ENCODE measurements at places on chromosomes 5 and 9. TPM values are rescaled to one million over a fixed set of nuclear protein-coding genes. Genes with fewer than 3 reads are reported as not detected.

GRCh38 chr5:100423330-100423729 is 111.8 kb upstream of the FAM174A start:
- no peak for DNase-seq

Gene SLC6A18
- not detected for total RNA-seq

DNA sequence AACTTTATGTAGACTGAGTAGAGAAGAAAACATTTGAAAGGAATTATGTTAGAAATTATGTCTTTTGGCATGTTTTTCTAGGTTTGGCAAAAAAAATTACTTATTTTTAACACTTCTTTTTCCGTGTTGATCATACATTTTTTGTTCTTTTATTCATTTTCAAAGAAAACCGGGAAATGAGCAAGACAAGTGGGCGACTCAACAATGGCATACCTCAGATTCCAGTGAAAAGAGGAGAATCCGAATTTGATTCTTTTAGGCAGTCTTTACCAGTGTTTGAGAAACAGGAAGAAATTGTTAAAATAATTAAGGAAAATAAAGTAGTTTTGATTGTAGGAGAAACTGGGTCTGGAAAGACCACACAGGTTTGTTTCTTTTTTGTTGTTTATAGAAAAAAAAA is 12.9 kb downstream of the YTHDC2 start:
- DNase-seq: no peak

Gene CARTPT
- total RNA-seq: not detected

DNA sequence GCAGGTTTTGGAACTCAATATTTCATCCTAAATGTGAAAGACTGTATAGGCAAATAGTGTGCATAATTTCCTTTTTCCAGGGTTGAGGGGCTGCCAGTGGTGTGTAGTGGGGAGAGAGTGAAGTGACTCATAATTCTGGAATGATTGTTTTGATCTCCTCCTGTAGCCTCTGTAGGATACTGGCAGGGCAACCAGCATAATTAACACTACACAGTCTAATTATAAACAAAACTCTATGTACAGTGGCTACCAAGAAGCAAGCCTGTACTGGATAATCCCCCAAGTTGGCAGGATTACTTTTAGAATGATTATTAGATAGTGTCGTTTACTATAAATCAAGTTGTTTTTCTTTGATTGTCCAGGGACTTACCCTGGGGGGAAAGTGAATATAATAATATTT is 32.2 kb downstream of the LNPEP start:
- DNase-seq: no peak

- DNase-seq: no peak
These were observed 343.8 kb upstream of the CHD1 start for GRCh38 chr5:99272576-99272975.

GRCh38 chr5:43485406-43485805 is 1.7 kb upstream of the TMEM267 start:
- no peak for DNase-seq

Gene SLC2A6
- total RNA-seq: 5.0 TPM

Gene DCAF10
- total RNA-seq: 10.6 TPM

DNA sequence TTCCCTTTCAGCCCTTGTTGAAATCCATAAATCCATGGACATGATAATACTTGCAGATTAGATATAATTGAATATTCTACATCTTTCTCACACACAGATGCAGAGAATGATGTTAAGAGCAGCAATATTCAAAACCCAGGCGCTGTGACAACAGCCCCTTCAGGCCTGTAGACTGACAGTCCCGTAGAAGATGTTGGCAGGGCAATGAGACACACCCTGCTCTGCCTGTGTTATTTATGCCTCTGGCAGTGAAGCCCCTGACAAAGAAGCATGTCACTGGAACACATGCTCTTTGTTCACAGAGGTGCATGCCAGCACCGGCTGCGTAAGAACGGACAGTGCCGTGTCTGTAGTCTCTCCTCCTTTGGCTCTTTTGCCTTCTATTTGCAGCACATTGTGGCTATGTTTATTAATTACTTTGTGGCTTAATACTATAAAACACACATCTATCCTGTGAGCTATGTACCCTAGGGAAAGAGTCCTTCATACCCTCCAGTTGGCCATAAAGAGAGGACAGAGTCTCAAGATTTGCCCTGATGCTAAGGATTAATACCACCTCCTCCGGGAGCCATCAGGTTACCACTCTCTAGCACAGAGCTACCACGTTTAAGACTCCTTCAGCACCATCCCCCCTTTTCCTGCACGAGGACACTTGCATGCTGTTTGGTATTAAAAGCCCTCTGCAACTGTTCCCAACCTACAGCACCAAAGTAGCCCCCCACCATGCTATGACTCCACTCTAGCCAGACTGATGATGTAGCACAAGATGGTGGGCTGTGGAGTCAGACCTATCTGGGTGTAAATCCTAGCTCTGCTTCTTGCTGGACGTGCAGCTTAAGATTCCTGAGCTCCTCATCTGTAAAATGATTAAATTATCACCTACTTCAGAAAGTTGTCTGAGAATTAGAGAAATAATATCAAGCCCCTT is 2.0 kb upstream of the ANP32B start:
- peak; percentile 100 for DNase-seq

Gene DMRT2
- total RNA-seq: 4.0 TPM

Gene TLE4
- total RNA-seq: 0.96 TPM

DNA sequence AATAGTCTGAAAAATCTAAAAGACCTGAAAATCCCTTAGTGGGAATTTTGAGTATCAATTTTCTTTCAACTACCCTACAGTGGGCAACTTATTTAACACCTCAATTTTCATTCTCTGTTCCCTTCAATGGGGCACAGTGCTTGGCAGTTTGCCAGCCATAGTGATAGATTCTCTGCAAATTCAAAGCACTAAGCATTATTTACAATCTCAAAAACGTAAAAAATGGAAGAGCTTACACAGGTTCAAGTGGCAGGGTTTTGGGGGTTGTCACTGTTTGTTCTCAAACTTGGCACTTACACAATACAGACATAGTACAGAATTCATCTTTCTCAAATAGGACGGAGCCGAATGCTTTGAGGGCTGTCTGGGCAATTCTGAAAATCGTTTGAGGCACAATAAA is 515.0 kb downstream of the EFNA5 start:
- no peak for DNase-seq

DNA sequence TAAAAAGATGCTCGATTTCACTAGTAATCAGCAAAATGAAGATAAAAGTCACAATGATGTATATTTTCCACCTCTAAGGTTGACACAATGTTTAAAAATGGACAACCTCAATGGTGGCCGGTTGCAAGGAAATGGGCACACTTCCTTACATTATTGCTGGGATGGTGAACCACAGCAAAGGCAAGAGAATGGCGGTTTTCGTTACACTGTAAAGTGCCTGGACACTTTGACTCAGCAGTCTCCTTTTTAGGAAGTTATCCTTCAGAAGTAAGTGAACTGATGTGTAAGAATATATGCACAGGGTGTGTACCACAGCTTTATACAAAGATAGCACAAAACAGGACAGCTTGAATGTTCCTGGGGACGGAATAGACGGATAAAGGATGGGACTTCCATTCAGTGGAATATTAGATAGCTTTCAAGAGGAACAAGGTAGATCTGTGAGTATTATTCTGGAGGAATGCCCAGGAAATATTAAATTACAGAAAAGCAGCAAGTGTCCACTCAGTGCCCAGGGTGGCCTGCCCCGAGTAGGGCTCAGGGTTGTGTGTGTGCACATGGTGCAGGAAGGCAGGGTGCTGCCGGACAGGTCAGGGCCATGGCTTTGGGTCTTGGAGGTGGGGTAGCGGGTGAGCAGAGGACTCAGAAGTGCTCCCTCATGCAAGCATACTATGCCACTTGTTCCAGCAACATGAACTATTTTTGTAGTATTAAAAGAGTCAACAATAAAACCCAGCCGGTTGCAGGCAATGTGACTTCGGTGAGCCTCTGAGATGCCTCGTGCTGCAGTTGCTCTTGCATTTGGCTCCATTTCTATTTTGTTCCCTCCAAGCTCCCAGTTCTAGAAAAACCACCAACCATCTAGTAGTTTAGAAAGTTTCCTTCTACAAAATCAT is 24.5 kb downstream of the GADD45G start:
- DNase-seq: no peak

DNA sequence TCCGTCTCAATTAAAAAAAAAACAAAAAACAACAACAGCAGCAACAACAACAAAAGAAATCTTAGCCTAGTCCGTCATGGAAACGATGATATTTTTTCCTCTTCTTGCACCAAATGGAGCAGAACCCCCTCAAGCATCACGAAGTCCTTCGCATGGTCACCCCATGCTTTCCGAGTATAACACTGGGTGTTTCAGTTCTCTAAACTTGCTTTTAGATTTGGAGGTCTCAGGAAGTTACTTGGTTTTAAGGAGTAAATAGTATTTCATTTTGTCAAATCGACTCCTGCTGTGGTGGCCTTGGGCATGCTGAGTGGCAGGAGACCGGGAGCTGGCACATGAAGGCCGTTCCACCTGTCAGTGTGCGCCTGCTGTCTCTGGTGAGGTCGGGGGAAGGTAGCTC is 118.5 kb upstream of the CACNA1B start:
- DNase-seq: no peak

- no peak for DNase-seq
These were observed 250.6 kb upstream of the MAP3K1 start for GRCh38 chr5:56564541-56565282.

Gene SLC6A3
- not detected for total RNA-seq

- DNase-seq: peak; percentile 66
These were observed 15.6 kb upstream of the CD74 start for GRCh38 chr5:150428106-150428876.

Gene PRRC1
- 41.4 TPM for total RNA-seq

GRCh38 chr5:102927007-102927406 is 171.9 kb downstream of the PAM start:
- no peak for DNase-seq

Gene PTGES
- total RNA-seq: 5.1 TPM

Gene NRARP
- 0.50 TPM for total RNA-seq

DNA sequence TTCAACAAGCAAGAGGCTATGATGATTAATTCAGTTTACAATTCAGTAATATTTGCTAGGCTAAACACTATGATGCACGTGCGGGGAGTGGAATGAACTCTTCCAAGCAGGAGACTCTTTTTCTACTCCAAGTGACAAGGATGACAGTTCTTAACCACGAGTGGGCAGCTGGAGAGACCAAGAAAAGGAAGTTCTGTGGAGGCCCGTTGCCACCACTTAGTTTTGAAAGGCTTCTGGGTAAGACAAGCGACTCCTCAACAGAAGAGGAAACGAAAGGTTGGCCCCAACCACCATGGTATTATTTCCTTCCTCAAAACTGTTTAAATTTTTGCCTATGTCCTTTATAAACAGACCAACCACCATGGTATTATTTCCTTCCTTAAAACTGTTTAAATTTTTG is 2.8 kb downstream of the DCAF12 start:
- no peak for DNase-seq

DNA sequence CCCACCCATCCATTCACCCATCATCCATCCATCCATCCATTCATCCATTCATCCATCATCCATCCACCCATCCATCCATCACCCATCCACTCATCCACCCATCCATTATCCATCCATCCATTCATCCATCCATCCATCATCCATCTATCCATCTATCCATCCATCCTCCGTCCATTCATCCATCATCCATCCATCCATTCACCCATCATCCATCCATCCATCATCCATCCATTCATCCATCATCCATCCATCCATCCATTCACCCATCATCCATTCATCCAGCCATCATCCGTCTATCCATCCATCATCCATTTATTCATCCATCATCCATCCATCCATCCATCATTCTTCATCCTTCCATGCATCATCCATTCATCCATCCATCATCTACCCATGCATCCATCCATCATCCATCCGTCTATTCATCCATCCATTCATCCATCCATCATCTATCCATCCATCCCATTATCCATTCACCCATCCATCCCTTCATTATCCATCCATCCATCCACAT is 10.1 kb downstream of the ASS1 start:
- DNase-seq: no peak

GRCh38 chr5:73222173-73222572 is 49.2 kb downstream of the TMEM174 start:
- no peak for DNase-seq

GRCh38 chr5:120093178-120093577 is 370.9 kb upstream of the PRR16 start:
- DNase-seq: no peak

GRCh38 chr9:129558551-129559505 is 62.1 kb downstream of the C9orf50 start:
- DNase-seq: no peak

DNA sequence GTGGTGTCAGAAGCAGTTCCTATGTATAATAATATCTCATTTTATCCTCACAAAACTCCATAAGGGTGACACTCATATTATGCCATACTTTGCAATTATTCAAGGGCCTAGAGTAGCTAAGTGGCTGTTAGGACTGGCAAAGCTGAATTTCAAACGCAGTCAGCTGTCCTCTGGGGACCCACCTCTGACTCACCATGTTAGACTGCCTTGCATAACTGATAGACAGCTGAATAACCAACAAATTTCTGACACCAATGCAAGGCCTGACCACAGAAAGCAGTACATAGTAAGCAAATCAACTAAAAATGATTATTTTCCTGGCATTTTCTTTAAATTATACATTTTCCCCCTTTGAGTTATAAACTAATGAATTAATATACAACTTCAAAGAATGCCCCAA is 251.6 kb upstream of the PTGER4 start:
- no peak for DNase-seq

GRCh38 chr5:4984461-4984860 is 155.7 kb upstream of the ADAMTS16 start:
- peak; percentile 9 for DNase-seq

- no peak for DNase-seq
These were observed 254.5 kb downstream of the TLR4 start for GRCh38 chr9:117958726-117959125.

Gene GRXCR2
- not detected for total RNA-seq

GRCh38 chr5:175579742-175580432 is 78.0 kb upstream of the HRH2 start:
- DNase-seq: no peak

GRCh38 chr9:78365748-78366697 is 69.1 kb downstream of the PSAT1 start:
- peak; percentile 45 for DNase-seq

DNA sequence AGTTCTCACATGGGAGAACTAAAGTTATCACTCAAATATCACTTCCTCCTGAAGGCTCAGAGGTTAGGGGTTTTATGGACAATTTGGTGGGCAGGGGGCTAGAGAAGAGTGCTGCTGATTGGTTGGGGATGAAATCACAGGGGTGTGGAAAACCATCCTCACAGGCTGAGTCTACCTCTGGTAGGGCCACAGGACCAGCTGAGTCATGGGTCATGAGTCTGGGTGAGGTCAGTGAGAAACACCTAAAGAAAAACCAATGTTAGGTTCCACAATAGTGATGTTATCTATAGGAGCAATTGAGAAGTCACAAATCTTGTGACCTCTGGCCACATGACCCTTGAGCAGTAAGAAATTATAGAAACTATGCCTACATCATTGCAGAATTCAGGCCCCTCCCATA is 203.3 kb upstream of the TARS1 start:
- no peak for DNase-seq

Gene PCYOX1L
- 2.9 TPM for total RNA-seq

DNA sequence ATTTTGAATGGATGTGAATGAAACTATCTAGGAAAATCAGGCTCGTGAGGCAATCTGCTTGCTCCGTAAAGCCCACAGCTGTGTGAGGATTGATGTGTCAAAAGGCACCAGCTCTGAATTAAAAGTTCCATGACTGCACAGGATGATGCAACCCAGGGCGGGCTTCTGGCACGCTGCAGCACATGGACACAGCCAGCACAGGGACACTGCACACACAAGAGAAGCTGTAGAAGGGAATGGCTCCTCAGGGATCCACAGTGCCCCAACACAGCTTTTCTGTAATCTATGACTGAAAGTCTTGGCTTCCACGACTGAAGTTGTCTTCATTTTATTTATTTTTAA is 151.0 kb downstream of the GCNT1 start:
- peak; percentile 17 for DNase-seq

Measured in SK-MEL-5 (cell line).